ENCODE measurements at places on chromosomes 5 and 9.

DNA sequence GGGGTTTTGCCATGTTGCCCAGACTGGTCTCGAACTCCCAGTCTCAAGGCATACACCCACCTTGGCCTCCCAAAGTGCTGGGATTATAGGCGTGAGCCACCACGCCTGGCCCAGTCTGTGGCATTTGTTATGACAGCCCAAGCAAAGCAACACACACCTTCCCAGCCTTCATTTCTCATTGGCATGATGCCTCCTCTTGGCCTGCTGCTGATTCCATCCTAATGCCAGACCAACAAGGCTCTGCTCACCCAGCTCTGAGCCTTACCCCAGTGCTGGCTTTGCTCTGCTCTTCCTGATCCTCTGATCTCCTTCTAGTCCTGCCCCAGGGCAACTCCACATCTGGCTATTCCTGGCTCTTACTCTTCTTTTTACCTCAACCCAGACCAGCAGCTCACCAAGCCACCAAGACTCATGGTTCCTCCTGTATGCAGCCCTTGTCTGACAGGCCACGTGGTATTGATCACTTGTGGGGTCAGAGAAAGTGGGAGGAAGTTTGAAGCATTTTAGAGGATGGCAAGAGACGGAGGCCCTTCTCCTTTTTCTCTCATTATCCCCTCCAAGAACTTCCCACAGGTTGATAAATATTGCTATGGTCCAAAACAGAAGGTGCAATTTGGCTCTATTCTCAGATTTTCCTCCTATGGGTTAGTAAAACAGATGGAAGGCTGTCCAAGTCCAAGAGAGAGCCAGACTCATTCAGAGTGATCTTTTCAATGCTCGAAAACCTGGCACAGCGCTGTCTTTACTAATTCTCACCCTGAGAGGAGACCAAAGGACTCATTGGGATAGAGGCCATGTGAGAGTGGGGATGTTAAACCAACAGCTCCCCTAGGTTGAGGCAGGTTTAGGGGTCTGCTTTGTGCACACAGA is 958 bp downstream of the CD180 start:
- no peak for DNase-seq

GRCh38 chr9:15317836-15318235 is 10.8 kb upstream of the TTC39B start:
- DNase-seq: no peak

DNA sequence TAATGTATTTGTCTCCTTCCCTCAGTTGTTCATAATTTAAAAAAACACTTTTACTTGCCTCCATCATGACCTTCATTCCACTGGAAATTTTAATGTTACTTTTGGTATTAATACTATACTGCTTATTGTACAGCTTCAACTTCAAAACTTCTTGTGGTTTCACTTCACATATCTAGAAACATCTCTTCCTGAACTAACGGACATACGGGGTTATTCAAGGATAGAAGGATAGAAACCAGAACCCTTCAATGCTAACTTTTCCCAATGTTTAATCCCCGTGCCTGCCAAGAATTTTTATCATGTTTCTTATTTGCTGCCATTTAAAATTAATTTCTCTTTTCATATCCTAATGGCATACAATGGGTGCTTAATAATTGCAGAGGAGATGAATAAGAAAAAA is 36.3 kb upstream of the SETD9 start:
- no peak for DNase-seq

- no peak for DNase-seq
Measured at GRCh38 chr5:67543720-67544270, 347.2 kb upstream of the CD180 start.

GRCh38 chr5:10808347-10809226 is 47.6 kb upstream of the DAP start:
- no peak for DNase-seq

DNA sequence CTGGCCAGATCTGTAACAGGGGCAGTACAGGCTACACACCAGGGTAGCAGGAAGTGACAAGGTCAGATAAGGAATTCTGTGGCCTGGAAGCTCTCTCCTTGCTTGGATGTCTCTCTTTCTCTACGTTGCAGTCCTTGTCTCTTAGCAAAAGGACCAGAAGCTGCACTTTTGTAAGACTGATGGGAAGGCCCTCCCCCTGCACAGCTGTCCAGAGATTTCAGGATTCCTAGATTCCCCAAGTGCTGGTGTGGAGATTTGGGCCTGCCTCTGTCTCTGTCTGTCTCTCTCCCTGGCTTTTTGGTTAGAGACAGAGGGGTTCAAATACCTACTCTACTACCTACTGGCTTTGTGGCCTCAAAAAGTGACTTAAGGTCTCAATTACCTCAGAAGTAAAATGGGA is 10.0 kb upstream of the CNTFR start:
- DNase-seq: no peak

DNA sequence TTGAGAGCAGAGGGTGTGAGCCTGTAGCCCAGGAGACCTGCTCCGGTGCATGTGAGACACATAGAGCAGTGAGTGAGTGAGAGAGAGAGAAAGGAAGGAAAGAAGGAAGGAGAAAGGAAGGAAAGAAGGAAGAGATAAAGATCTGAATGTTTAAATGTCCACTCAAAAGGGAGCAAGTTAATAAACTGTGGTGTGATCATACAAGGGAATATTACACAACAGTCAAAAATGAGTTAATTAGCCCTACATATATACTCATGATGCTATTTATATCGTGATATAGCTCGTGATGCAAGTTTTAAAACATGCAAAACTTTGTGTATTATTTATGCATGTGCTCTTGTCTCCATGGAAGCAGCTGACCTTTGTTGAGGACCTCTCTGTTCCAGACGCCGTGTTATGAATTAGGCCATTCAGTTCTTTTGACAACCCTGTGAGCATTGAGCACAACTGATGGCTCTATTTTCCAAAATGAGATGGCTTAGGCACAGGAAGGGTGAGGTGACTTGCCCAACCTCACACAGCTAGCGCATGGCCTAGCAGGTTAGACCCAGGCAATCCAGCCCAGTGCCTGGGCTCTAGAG is 70.6 kb downstream of the HMCN2 start:
- DNase-seq: no peak

- peak; percentile 91 for DNase-seq
Measured at GRCh38 chr9:114387680-114388356, at the start of gene AKNA. Gene AKNA, minus strand, starts transcription at chr9:114387982. Its CDS starts 6,649 bp downstream, at chr9:114381333.

- DNase-seq: no peak
Measured at GRCh38 chr9:104074876-104075275, 19.2 kb upstream of the SMC2 start.

GRCh38 chr9:108783731-108784495 is 71.9 kb downstream of the ACTL7B start:
- DNase-seq: no peak

GRCh38 chr5:366541-367357 is 45.2 kb downstream of the AHRR start:
- DNase-seq: no peak

GRCh38 chr5:135526924-135527323 is 8.8 kb downstream of the NEUROG1 start:
- DNase-seq: no peak

DNA sequence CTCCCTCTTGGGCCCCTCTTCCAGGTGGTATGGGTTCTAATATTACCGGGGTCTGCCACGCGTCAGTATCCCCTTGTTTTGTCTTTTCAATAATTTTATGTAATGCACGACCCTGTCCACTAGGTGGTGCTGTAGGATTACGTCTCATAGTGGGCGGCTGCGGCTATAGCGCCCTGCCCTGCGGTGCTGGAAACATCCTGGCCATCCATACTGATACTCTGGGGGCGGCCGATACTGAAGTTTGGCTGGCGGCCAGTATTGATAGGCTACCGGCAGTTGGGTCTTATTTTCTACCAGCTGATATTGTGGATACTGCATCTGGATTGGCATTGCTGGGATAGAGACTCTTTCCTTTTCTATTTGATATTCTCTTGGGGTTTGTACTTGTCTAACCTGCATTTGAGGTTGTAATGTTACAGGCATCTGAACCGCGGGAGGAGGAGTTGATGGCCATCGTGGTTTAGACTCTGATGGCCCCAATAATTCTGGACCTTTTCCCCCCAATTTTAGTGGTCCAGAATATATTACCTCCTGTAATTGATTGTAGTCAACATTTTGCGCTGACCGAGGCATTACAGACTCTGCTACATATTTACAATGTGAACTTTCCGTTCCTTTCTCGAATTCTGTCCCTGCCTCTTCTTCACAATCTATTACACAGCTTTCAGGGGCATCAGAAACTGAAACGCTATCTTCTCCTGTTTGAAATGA is 3.3 kb upstream of the TMEM141 start:
- DNase-seq: peak; percentile 75

- DNase-seq: no peak
Measured at GRCh38 chr5:35136386-35136785, 88.6 kb upstream of the AGXT2 start.

- DNase-seq: no peak
Measured at GRCh38 chr5:76590027-76590426, 33.2 kb downstream of the F2RL2 start.

DNA sequence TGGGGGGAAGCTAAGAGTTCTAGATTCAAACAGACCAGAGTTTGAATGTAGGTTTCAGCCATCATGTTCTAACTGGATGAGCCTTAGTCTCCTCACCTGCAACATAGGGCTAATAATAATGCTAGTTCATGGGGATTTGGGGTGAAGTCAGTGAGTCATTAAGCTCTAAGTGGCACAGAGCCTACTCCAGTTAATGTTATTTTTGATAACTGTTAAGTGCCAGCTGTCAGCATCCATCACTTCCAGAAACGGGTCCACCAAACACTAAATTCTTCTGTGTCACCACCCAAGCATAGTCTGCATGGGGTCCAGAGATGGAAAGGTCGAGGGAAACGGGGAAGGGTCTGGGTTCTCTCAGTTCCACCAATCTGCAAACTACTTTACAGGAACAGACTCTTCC is 1.8 kb upstream of the TSC1 start:
- DNase-seq: no peak

DNA sequence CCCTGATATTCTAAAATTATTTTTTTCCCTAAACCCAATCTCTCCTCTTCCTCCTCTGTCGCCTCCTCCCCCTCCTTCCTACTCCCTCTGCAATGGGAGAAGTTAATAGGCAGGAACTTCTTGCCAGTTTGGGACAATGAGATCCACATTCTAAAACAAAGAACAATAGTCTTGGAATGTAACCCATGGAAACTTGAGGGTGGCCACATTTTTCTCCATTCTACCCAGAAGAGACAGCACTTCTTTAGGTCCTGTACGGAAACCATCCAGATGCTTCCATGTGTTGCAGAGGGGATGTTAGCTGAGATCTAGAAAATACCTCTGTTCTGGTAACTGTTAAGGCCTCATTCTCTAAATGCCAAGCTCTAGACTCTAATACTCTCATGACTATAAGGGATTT is 10.0 kb downstream of the SPARC start:
- no peak for DNase-seq

GRCh38 chr5:151772029-151772845 is 483 bp downstream of the G3BP1 start:
- DNase-seq: peak; percentile 53

DNA sequence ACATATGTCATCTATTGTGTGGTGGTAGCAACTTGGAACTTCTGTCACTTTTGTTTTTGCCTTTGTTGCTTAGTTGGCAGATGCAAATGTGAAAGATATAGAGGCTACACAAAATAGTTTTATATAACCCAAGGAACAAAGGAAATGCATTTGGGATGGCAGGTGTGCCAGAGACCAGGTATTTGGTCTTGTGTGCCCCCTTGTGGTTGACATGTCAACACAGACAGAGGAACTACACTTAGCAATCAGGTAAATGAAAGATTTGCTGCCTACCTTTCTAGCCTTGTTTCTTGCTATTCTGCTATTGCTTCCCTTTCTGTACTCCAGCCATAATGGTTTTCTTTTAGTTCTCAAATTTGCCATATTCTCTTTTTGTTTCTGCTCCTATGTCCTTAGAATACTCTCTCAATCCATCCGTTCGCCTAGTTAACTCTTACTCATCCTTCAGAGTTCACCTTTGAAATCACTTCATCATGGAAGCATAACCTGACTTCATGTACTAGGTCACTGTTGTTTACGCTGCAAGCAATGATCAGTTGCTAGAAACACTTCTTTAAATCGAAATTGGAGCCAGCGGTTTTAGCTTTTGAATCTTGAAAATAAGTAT is 119.5 kb downstream of the TRPM3 start:
- DNase-seq: peak; percentile 16

DNA sequence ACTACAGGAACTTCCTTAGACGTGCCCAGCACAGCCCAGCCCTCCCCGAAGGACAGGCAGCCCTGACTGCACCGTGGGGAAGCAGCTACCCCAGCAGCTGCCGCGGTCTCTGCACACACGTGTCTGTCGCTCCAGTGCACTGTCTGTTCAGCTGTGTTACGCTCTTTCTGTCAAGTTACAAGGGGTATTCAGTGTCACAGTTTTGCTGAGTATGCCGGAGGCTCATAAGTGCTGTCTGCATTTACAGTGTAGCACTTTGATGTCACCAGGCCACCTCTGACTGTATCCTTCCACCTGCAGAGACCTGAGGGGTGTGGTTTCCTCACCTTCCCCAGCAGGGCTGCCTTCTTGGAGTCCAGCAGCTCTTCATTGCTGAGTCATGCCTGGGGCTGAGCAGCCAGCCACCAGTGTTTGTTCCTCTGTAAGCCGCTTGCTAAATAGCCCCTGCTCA is 126.8 kb downstream of the EHMT1 start:
- DNase-seq: peak; percentile 49

DNA sequence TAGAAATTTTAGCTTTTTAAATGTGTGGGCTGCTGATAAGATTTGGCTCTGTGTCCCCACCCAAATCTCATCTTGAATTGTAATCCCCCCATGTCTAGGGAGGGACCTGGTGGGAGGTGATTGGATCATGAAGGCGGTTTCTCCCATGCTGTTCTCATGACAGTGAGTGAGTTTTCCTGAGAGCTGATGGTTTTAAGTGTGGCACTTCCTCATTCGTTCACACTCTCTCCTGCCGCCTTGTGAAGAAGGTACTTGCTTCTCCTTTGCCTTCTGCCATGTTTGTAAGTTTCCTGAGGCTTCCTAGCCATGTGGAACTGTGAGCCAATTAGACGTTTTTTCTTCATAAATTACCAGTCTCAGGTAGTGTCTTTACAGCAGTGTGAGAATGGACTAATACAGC is 127.8 kb upstream of the MVB12B start:
- no peak for DNase-seq

GRCh38 chr5:74337254-74337983 is 303.1 kb downstream of the ENC1 start:
- DNase-seq: no peak

GRCh38 chr5:133930061-133930812 is 38.2 kb downstream of the C5orf15 start:
- DNase-seq: peak; percentile 66

GRCh38 chr9:33159777-33160127 is 7.4 kb downstream of the B4GALT1 start:
- DNase-seq: peak; percentile 58

DNA sequence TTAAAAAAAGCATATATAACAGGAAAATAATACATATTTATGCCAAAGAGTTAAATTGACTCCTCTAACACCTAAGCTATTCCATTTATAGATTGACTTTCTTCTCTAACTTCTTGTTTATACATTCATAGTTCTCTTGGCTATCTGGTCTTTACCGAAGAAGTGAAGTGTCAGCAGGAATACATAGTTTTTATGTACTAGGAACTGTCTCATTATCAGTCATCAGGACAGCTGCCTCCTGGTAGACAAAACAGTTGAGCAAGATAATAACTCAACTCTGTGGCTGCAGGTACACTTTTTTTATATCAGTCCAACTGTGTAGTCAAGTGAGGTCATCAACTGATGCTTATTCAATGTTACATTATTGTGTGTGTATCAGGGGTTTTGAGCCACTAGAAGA is 1436.0 kb upstream of the NUDT12 start:
- no peak for DNase-seq

GRCh38 chr5:5436203-5436760 is 13.8 kb downstream of the ICE1 start:
- DNase-seq: no peak

GRCh38 chr5:58666598-58667581 is 84.0 kb downstream of the RAB3C start:
- DNase-seq: no peak
